ENCODE measurements at places on chromosomes 12 and 14.

DNA sequence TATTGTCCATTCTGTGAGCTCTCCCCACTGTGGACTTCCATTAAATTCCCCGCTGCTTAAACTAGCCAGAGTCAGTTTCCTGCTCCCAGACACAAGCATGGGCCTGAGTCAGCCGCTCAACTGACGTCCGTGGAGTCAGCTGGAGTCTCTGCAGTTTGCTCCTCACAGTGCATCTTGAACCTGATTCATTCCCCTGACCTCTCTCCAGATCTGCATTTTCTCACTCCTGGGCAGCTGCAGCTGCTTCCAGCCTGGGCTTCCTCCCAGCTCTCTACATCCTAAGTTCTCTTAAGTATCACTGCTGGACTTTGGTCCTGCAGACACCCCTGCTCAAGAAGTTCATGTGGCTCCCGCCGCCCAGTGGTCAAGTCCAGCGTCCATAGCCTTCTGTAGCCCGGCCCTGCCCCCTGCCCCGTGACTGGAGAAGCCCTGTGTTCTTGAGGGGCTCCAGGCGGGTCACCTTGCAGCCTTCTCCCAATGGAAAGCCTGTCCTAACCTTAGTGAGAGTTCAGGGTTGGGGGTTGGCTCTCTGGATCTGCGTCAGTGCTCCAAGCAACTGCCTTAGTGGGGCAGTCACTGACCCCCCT is 20.0 kb downstream of the NFKBIA start:
- DNase-seq: peak; percentile 86

DNA sequence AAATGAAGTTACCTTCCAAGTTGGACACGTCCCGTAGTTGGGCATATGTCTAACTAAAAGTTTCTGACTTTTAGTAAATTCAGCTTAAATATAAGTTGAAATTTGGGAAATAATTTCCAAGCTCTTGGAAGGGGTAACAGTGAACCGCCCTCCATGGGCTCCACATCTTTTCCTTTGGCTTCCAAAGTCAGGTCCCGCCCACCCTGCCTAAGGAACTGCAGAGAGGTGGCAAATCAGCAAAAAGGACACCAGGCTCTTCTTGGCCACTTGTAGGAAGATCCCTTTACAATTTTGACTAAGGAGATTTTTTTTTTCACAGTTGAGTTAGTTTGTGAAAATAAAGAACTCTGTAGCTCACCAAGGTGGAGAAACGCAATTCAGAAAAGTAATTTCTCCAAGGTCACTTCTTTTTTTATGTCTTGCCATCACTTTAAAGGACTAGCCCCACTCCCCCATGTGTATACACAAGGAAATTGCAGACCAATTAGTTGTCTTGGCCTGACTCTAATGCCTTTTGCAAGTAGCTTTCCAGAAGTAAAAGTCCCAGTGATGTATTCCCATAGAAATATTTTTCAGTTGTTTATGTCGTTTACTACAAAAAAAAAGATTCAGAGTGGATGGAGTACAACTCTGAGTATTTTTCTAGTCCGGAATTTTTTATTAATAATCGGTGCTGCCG is 181.2 kb downstream of the PELI2 start:
- no peak for DNase-seq

DNA sequence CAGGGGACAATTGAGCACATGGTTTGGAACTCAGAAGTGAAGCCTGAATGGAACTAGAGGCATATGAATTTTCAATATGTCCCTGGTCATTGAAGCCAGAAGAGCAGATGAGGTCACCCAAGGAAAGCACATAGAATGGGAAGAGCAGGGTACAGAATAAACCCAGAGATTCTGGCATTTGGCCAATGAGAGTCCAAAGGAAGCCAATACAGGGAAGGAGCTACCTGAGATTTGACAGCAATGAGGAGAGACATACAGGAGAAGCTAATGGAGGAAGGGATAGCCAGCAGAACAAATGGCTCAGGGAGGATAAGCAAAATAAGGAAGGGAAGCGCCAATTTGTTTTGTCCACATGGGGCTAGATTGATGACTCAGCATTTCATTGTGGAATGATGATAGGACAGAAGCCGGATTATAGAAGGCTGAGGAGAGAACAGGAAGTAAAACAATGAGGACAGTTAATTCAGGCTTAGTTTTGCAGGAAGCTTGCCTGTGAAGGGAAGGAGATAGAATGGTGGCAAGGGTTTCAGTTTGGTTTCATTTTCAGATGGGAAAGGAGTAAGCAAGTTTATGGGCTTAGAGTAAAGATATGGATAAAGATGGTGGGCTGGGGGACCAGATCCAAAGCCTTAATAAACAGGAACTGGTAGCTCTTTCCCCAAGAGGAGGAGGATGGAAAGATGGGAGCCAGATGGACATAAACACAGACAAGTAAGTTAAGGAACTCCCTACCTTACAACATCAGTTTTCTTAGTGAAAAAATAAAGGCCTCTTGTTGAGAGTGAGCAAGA is 3.2 kb upstream of the SPTSSA start:
- DNase-seq: peak; percentile 8

DNA sequence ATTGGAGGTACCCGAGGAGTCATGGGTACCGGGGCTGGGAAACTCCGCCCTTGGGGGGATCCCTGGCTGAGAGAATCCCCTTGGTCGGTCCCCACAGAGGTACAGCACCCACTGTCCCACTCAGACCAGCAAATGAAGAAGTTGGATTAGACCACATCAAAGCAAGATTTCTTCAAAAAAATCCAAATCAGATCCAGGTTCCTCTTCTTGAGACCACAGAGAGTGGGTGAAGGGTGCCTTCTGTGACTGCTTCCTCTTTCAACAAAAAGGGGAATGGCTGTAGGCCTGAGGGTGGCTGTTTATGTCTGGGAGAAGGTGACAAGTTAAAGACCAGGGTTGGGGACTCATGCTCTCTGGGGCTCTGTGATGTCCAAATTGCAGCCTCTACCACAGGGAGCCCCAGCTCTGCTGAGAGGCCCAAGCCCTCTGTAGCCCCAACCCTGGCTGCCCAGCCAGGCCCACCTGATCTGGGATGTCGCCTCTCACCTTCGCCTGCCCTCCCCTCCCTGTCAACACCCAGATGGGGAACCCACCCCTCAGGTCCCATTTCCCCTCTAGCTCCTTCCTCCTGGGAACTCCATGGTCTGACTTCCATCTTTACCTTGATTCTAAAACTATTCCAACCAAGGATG is 50.9 kb downstream of the ZFP36L1 start:
- no peak for DNase-seq

- DNase-seq: no peak
These were observed 152.4 kb upstream of the ATP2B1 start for GRCh38 chr12:89861086-89861485.

DNA sequence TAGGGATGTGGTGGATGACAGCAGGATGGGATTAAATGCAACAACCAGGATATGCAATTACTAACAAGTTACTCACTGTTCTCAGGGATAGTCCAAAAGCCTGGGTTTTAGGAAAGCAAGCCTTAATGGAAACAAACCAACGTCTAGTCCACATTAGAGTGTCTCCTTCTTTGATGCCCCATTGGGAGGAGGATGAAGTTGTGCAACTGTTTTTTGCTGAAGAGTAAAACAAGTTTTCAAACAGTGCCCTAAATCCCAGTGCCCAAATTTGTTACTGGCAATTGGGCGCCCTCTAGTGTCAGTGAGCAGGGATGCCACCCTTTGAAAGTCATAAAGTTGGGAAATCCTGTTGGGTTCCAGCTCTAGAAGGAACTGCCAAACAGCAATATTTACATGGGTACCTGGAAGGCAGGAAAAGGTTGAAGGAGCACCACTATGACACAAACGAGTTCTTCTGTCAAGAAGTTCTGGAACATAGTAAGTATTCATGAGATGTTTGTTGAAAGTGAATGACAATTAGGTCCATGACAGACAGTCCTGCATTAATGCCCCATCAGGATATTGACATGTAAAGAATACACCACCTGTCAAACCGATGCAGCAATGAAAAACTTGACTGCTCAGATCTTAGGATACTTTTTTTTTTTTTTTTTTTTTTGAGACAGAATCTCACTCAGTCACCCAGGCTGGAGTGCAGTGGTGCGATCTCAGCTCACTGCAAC is 11.1 kb upstream of the DPF3 start:
- peak; percentile 71 for DNase-seq

DNA sequence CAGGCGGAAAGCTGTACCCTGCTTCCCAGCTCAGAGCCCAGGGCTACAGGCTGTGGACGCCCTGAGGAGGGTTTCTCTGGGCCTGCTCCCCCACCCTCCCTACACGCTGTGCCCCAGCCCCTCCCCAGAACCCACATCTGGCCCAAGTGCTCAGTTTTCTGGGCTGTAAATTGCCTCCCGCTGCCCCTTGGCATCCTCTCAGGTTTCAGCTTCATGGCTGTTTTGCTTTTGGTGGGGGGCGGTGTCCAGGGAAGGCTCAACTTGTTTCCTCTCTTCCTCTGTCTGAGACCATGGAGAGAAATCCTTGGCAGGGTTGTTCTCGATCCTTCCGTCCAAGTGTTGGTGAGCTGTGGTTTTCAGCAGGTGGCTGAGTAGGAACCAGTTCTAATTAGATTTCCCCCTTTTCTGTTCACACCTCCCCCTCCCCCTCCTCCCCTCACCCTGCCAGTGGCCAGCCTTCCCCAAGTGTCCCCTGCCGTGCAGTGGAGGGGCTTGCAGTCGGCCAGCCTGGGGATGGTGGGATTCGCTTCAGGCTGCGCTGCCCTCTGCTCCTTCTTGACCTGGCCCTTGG is 61.8 kb downstream of the TSPAN9 start:
- DNase-seq: no peak

DNA sequence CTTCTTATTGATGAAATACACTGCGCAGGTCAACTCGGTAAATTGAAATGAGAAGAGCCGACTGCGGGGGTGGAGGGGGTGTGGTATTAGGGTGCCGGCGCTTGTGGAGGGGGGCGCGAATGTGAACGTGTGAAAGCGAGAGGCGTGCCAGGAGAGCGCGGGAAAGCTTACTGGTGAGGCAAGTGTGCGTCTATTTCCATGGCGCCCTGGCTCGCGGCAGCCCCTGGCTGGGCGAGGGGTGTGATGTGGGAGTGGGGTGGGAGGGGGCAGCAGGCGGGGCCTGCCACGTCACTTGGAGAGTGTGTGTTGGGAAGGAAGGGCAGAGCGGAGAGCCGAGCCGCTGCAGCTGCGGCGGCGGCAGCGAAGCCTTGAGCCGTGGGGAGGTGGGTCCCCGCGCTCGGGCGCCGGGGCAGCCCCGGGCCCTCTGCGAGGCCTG is 88.8 kb downstream of the GALNT8 start:
- DNase-seq: peak; percentile 64

DNA sequence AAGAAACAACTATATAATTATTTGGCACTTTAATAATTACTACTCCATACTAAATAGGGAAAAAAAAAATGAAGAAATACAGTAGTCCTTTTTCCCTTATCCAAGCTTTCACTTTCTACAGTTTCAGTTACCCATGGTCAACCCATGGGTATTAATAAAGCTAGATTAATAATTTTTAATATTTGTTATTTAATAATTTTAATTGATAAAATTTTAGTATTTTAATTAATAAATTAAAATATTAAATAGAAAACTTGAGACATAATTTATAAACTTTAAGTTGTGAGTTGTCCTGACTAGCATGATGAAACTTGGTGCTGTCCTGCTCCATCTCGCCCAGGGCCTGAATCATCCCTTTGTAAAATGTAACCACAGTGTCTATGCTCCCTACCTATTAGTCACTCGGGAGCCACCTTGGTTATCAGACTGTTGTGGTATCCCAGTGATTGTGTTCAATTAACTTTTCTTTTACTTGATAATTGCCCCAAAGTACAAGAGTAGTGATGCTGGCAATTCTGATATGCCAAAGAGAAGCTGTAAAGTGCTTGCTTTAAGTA is 71.8 kb downstream of the PAWR start:
- DNase-seq: peak; percentile 54

DNA sequence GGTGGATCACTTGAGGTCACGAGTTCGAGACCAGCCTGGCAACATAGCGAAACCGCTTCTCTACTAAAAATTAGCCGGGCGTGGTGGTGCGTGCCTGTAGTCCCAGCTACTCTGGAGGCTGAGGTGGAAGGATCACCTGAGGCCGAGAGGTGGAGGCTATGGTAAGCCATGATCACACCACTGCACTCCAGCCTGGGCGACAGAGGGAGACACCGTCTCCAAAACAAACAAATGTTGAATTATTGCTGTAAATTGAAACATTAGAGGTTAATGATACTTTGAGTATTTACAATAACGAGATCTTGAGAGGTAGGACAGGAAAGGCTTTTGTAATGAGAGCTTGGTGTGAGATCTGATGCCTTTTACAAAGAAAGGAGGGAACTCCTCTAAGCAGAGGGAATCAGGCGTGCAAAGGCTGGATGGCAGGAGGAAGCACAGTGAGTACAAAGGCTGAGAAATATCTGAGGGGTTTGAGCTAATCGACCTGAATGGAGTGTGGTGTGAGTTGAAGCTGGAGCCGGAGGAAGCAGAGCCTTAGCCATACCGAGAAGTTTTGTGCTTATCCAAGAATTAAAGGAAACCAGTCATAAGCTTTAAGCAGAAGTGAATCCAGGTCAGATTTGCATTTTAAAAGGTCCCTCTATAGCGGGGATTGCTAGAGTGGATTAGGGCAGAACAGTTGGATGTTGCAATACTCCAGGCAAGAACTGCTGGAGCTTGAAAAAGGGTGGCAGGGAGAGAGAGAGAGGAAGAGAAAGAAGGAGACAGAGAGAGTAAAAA is 1.1 kb downstream of the RHNO1 start:
- no peak for DNase-seq

DNA sequence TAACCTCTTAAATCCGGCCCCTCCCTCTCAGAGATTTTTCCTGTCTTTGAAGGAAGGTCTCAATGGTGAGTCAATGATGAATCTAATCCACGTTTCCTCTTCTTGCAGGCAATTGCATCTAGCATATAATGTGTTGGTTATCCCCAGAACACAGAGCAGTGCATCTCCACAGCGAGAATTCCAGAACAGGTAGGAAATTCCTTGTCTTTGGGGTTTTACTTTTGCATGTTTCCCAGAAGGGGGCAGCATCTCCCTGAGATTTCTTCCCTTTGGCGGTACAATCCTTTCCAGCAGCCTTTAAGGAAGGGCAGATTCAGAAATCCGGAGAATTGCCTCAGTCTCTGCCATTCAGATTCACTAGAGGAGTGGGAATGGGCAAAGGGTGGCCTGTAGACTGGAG is 128.0 kb downstream of the KCNA5 start:
- DNase-seq: peak; percentile 85

GRCh38 chr12:130827432-130827831 is 11.6 kb downstream of the STX2 start:
- DNase-seq: no peak

GRCh38 chr14:103201801-103202200 is 78.5 kb downstream of the TNFAIP2 start:
- no peak for DNase-seq

DNA sequence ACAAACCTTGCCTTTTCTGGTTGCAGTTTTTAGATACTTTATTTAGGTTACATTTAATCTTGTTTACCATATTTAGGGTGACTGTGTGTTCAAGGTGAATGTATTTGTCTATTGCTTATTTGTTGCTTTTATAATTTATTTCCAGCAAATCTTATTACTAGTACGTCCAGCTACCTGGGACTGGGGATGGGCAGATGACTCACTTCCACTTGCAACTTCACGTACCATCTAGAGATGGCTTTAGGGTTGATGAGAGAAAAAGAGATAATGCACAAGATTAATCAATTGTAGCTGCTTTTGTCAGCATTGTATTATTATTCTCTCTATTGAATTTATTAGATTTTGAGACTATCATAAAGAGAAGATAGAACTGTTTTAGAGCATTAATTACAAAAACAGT is 5.1 kb downstream of the MIPOL1 start:
- DNase-seq: no peak
